ENCODE measurements at places on chromosomes 3 and 15.

GRCh38 chr3:20074226-20075063, 34.2 kb downstream of the KAT2B start:
- no peak for DNase-seq

DNA sequence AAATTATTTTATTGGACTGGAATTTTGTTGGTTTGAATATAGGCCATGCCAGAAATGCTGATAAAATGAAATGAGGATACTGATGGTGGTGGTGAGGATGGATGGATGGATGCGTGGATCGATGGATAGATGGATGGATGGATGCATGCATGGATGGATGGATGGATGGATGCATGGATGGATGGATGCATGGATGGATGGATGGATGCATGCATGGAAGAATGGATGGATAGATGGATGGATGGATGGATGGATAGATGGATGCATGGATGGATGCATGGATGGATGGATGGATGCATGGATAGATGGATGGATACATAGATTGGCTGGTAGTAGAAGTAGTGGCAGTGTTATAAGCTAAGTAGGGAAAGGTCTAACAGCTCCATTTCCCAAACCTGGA, 40.1 kb downstream of the CPN2 start:
- DNase-seq: no peak

DNA sequence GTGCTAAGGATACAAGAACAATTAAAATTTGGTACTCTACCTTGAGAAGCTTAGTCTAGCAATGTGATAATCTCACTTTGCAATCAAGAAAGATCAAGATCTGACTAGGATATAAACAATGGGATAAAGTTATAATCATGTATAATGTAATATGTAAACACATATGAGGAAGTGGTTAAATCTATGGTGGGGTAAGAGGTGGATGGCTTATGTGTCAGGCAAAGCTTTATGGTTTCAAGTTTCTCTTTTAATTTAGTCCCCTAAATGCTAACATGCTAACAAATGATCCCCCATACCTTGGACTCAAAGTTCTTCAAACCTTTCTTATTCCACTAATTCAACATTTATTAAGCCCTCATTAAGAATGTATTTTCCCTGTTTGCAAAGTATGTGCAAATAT, 2.5 kb downstream of the RSL24D1 start:
- no peak for DNase-seq

DNA sequence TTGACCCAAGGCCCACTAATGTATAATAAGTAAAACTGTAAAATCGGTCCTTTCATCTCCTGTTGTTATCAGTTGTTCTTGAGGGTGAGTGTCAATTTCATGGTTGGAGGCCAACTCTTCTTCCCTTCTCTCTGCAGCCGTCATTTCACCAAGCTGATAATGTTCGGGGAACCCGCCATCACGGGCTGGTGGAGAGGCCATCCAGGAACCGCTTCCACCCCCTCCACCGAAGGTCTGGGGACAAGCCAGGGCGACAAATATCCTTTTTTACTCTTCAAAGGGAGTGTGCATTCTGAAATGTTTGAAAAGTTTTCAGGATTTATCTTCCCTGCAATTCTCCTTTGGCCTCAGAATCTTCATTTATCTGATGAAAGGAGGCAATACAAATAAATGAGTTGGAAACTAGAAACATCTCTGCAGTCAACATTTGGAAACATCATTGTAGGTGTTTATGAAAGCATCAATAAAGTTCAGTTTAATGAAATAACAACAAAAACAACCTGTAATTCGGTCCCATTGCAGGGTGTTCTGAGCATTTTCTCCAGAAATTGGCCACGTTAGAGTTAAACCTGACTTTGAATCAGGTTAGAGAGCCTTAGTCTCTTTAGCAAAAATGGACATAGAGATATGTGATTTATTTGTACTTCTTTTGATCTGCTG, 63.9 kb downstream of the CRTC3 start:
- no peak for DNase-seq

GRCh38 chr15:74428442-74428787, 5.3 kb downstream of the SEMA7A start:
- no peak for DNase-seq

GRCh38 chr15:64197425-64197824, 34.6 kb upstream of the PPIB start:
- no peak for DNase-seq

- no peak for DNase-seq
Observed at GRCh38 chr15:98554272-98555172, 93.8 kb upstream of the IGF1R start.

- DNase-seq: no peak
Observed at GRCh38 chr3:35654476-35654875, 15.2 kb downstream of the ARPP21 start.

GRCh38 chr15:37891766-37892368, 42.6 kb upstream of the TMCO5A start:
- DNase-seq: no peak

DNA sequence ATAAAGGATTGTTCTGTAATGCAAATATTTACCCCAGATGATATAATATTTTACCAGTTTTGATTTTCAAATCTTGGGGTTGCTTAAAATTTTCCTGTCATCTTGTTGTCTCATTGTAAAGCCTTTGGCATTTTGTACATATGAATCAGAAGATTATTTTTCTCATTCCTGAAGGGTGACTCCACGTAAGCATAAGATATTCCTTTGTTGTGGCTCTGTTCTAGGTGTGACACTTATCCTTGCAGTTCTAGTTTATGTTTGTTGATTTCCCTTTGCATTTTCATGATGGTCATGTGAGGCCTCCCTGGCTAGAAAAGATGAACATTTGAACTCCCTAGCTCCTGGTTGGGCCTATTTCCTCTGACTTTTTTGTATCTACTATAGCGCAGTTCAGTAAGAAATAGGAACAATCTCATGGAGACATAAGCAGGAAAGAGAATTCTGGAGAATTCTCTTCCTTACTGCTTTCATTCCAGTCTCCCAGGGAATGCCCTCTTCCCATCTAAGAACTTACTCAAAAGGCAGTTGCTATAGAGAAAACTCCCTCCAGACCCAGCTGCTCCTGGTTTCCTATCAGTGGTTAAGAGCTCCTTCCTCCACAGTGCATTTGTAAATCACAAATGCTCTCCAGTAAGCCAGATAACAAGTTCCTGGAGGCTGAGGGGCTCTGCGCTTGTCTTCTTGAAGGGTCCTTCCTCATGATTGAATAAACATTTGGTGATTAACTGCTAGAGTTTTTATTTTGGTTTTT, 124.7 kb downstream of the WNT5A start:
- DNase-seq: no peak

- no peak for DNase-seq
Observed at GRCh38 chr3:194195611-194196010, 59.7 kb downstream of the HES1 start.

DNA sequence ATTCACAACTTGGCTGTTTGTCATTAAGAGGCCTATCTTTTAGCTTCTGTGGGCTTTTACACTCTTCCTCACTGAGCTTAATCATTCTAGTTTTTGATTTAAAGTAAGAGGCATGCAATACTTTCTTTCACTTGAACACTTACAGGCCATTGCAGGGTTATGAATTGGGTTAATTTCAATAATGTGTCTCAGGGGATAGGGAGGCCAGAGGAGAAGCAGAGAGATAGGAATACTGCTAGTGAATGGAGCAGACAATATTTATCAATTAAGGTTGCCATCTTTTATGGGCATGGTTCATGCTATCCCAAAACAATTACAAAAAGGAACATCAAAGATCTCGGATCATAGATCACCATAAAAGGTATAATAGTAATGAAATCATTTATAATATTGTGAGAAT, 189.8 kb downstream of the EPHA3 start:
- DNase-seq: no peak

DNA sequence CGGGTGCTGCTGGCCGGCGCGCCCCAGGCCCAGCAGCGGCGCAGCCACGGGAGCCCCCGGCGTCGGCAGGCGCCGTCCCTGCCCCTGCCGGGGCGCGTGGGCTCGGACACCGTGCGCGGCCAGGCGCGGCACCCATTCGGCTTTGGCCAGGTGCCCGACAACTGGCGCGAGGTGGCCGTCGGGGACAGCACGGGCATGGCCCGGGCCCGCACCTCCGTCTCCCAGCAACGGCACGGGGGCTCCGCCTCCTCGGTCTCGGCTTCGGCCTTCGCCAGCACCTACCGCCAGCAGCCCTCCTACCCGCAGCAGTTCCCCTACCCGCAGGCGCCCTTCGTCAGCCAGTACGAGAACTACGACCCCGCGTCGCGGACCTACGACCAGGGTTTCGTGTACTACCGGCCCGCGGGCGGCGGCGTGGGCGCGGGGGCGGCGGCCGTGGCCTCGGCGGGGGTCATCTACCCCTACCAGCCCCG, 777 bp downstream of the LOXL1 start:
- DNase-seq: no peak

DNA sequence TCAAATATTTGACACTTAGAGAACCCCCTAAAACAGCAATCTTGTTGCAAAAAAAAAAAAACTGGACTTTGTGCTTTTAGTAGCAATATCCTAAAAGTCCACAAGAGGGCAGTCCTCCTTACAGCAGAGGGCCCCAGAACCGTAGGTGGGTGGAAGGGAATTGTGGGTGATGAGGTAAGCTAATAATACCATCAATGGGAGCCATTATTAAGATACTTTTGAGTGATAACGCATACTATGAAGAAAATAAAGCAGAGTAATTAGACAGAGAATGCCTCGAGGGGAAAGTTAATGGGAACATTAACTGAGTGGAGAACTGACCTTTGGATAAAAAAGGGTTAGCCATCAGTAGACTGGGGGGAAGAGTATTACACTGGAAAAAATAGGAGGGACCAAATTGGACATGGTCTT, 229.9 kb downstream of the THRB start:
- DNase-seq: peak; percentile 33

DNA sequence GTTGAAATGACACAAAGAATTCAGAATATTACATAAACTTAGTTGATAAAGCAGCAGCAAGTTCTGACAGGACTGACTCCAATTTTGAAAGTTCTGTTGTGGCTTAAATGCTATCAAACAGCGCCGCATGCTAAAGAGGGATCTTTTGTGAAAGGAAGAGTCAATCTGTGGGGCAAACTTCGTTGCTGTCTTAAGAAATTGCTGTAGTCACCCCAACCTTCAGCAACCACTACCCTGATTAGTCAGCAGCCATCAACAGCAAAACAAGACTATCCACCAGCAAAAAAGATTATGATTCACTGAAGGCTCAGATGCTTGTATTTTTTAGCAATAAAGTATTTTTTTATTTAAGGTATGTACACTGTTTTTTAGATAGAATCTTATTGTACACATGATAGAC, 14.2 kb downstream of the CRBN start:
- no peak for DNase-seq

GRCh38 chr3:45049807-45050206, 23.7 kb downstream of the CLEC3B start:
- no peak for DNase-seq

DNA sequence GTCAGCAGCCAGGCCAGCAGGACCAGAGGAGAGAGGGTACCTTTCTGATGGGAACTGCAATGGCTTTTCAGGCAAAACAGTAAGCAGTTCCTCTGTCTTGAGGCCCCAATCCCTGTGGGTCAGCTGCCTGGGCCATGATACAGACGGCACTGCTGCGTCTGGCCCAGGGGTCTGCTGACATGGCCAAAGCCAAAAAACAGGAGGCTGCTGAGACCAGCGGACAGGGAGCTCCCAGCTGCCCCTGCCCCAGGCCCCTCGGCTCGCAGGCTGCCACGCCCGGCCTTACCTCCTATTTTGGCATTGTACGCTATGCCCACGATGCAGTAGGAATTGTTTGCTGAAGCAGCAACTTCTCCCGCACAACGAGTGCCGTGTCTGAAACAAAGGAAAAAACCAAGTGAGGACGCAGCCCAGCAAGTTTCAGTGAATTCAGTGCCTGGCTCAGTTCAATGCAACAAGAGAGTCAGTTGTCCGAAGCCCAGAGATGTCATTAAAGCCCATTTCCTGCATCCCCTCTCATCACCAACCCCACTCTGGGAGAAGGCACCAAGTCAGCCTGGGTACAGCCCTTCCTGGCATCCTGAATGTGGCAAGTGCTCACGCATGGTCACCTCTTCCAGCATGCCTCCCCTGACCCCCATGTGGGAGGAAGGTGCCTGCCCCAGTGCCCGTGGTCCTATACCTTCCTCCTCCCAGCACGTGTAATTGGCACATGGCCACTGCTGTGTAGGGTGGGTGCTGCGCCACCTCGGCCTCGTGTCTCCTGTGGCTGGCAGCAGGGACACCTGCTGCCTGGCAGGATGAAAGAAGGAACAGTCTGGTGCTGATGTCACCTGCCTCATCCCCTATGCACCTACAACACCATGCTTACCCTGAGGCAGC, 61.7 kb downstream of the PCSK6 start:
- DNase-seq: no peak

DNA sequence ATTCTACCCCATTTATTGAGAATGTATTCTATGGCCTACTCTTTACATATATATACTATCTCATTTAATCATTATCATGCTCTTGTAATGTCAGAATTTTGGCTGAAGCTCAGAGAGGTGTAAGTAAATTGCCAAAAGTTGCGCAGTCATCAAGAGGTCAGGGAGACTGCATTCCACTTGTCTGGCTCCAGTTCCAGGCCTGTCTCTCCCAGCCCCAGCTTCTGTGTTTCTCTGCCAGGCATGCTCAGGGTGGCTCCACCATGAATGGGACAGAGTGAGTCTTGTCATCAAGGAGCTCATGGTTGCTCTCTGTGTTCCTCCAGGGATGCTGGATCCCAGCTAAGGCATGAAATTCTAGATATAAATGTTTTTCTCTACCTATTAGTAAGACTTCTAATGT, 635.1 kb upstream of the MDFIC2 start:
- DNase-seq: no peak

- no peak for DNase-seq
Observed at GRCh38 chr3:72811571-72811970, 36.7 kb downstream of the SHQ1 start.

- DNase-seq: no peak
Observed at GRCh38 chr3:149310796-149311534, 22.5 kb downstream of the TM4SF18 start.

- no peak for DNase-seq
Observed at GRCh38 chr3:67291287-67292252, 293.5 kb downstream of the KBTBD8 start.

DNA sequence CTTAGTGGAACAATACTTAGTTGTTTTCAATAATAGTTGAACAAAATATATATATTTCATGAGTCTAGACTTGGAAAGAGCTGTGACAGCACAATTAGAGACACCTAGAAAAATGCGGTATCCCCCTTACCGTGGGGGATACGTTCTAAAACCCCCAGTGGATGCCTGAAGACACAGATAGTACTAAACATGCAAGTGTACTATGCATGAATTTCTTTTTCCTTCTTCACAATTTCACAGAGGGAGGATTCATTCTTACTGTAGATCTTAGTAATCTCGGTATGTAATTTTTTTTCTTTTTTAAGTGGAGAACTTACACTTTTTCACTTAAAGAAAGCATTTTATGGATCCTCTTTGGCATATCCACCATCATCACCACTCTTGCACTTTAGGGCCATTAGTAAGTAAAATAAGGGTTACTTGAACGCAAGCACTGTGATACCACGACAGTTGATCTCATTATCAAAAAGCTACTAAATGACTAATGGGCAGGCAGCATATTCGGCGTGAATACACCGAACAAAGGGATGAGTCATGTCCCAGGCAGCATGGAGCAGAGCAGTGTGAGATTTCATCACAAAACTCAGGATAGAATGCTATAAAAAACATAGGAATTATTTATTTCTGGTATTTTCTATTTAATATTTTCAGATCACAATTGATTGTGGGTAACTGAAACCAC, 72.3 kb upstream of the ZNF280D start:
- DNase-seq: no peak
